ENCODE measurements at places on chromosomes 16 and 17.

DNA sequence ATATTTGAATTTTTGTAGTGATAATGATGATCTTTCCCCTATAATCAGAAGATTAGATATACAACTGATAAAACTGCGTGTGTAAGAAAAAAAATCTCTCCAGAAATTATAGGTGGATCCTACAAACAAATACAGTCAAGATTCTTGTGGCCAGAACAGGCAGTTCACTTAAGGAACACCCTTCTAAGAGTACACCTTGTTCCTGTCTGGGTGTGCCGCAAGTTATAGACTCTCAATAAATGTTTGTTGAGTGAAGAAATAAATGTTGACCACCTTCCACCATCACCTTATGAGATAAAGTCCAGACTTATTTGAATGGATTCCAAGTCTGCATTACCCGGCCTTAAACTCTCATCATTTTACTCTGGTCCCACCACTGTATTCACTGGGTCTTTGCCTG lies 45.7 kb upstream of the SCNN1B start:
- no peak for ATAC-seq

DNA sequence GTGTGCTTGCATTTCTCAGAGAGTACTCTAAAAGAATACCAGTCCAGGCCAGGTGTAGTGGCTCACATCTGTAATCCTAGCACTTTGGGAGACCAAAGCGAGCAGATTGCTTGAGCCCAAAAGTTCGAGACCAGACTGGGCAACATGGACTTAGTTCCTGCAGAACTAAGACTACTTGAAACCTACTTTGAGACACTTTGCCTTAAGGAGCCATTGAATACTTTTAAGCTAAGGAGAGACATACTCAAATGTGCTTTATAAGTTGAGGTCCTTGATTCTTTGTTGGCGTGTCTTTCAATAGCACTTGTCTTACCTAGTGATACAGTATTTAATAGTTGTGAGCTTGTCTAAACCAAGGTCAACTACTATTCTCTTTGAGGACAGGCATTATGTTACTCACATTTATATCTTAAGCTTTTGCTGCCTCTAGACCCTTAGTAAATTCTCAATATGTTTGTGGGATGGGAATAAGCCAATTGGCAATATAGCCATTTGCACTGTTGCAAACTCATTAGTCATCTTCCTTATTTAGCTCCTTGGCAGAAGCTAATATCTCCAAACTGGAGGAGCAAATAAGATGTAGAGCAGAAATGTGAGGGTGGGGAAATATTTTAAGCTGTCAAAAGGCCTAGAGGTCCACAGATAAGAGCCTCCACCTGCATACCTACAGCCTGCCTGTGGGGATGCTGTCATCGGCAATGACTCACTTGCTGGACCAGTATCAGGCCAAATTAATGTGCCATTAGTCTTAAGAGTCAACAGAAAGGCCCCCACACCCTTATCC lies 16.3 kb downstream of the SCPEP1 start:
- no peak for ATAC-seq

GRCh38 chr17:50533185-50533584 lies 650 bp downstream of the EPN3 start:
- no peak for ATAC-seq

DNA sequence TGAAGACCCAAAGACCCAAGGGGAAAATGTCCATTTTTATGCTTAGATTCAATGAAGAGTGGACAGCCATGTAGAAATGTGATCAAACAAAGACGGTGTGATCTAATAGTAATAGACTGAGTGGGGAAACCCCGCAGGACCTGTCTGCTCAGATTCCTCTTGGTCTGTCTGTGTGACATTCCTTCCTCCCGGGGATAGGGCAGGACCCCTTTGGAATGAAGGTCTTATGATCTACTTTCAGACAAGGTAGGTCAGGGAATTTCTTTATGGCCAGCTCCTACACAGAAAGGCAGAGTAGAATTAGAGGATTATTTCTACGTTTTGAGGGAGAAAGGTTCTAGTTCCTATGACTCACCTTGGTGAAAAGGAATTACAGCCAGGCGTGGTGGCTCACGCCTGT lies 267.6 kb downstream of the STX8 start:
- no peak for ATAC-seq

DNA sequence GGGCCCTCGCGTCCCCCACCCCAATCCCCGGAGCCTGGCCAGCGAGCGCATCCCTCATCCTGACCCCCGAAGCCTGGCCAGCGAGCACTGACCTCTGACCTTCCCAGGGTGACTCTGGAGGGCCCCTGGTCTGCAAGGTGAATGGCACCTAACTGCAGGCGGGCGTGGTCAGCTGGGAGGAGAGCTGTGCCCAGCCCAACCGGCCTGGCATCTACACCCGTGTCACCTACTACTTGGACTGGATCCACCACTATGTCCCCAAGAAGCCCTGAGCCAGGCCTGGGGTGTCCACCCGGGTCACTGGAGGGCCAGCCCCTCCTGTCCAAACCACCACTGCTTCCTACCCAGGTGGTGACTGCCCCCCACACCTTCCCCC lies 2.3 kb downstream of the TPSD1 start:
- no peak for ATAC-seq
